Activated CD4-positive, alpha-beta T cell treated with anti-CD3 and anti-CD28 coated beads, Interleukin-2, amount 50 U/mL, for 16 hours (primary cell): ENCODE measurements at places on chromosomes 7 and 10.

DNA sequence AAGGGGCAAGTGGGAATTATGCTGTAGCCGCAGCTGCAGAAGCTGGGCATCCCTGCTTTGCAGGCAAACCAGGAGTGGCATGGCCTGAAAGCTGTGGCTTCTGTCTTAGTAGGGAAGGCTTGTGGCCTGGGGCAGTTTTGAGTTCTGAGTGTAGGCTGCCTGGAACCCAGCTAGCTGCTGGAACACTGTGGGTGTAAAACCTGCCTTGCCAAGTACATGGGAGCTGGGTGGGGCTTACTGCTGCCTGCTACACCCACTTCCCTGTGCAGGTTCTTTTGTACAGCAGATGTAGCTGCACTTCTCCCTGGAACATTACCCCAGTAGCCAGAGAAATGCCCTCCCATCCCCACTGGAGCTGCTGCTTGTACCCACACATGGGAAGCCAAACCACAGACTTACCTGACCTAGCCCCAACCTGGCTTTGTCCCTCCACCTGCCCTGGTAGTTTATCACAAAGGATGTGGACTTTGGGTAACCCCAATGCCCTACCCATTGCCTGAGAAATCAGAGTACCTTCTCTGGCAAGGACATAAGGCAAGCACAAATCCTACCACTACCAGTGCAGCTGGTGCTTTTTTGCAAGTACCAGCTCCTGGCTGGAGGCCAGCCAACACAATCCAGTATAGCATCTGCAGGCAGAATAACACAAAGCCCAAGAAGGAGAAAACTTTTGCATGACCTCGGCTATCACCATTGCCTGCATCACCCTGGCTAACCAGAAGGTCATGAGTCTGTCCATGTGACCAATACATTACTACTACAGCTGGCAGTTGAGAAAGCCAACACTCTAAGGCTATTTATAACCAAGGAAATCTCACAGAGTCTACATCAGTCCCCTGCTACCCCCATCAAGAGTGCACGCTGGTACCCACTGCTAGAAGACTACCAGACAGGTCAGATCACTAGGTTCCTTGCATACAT lies 26.5 kb upstream of the PPP1R3A start:
- DNase-seq = no peak

GRCh38 chr10:32163071-32163761 lies 107.0 kb upstream of the KIF5B start:
- no peak for DNase-seq

DNA sequence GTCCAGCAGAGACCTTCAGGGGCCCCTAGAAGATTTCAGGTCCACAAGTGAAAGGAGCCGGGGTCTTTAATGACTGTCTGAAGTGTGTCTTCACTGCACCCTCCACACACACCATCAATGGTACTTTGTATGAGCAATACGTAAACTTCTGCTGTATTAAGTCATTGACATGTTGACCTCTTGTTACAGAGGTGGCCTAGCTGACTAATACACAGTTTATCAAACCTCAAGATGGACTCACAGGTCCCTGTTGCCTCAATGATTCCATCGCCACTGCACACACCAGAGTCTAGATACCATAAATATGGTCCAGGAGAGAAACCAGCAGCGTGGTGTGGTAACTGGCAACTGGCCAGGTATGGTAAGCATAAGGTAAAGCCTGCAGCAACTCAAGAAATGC lies 19.5 kb downstream of the KCNMA1 start:
- DNase-seq = no peak

DNA sequence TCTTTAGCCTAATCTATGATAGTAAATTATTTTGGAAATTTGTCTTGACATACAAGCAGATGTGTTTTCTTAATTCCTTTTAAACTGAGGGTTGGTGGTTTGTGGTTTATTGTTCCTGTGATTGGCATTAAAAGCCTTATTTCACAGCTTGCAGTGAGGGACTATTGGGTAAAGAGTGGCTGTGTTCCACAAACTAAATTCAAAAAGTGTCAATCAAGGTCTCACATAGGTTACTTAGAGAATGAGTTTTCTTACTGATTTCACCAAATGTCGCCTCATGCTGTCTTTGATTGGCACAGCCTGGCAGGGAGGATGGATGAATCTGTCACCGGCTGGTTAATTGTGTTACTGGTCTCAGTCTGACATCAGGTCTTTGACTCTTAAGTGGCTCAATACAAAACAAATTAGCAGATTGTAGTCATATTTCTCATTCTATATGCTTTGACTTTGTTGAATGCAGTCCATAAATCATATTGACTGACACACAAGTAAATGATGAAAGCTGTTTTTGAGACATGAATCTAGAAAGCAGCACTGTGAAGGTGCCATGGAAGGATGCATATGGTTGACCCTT lies 66.8 kb upstream of the CYP26C1 start:
- DNase-seq = no peak
